Activated naive CD8-positive, alpha-beta T cell treated with anti-CD3 and anti-CD28 coated beads, Interleukin-2, amount 10 ng/mL, durations not matched to agents 7 days and 5 days (primary cell): ENCODE measurements at places on chromosomes 12 and 14. TPM values are rescaled to one million over a fixed set of nuclear protein-coding genes. Genes with fewer than 3 reads are reported as not detected.

DNA sequence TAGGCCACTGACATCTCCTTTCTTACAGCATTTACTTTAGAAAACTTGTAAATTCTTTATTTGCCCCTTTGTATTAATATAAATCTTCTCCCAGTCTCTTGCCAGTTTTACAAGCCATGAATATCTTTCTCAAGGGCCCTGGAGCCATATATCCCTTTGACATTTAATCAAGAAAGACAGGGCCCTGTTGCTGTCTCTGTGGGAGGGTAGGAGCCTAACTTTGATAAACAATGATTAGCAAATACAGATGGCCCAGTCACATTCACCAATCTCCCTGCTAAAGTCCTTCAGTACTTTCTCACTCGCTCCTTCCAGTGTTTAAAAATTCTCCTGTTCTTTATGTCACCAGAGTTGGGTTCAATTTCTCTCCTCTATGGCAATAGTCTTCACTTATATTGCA, 479.8 kb upstream of the USP15 start:
- no peak for DNase-seq

GRCh38 chr12:103642240-103642864, 55.3 kb downstream of the STAB2 start:
- DNase-seq, result no peak

DNA sequence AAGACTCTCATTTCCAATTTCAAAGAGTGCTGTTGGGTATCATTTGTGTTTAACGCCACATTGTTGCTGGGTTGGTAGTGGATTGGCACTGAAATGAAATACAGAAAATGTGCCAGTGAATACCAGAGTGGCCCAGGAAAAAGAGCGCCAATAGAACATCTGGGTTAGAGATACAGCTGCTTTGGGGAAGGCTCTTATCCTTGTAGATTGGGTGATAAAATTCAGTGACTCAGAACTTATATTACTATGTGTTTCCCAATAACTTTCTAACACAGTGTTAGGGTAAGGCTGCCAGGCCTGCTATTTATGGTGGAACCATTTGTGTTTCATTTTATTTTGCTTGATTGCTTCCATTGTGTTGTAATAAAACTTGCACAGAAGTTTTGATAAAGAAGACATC, 168.2 kb upstream of the SSTR1 start:
- DNase-seq, result no peak

DNA sequence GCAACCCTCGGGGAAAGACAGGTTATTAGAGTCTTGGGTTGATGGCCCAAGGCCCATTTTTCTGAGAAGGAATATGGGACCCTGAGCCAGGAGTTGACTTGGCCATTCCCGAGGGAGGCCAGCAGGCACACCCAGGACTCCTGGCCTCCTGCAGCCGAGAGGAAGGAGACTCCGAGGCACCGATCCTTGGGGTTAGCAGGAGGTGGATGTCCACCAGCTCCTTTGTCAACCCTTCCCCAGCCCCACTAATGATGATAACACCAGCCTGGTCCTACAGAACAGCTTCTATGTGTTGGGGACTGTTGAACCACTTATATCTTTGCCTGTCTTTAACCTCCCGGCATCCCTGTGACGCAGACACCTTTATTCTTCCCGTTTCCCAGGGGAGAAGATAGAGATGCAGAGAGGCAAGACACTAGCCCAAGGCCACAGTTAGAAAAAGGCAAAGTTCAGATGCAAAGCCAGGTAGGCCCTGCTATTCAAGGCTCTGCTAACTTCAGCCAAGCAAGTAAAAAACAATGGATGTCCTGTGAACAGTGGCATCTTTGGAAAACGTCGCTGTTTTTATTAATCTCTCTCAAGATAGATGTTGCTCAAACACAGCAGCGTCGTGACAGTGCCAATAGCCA, 767.3 kb upstream of the TBX3 start:
- no peak for DNase-seq

- DNase-seq, result no peak
Measured at GRCh38 chr14:64806202-64806861, 73.4 kb downstream of the SPTB start.

GRCh38 chr12:119374635-119375034, 40.1 kb downstream of the CCDC60 start:
- no peak for DNase-seq

DNA sequence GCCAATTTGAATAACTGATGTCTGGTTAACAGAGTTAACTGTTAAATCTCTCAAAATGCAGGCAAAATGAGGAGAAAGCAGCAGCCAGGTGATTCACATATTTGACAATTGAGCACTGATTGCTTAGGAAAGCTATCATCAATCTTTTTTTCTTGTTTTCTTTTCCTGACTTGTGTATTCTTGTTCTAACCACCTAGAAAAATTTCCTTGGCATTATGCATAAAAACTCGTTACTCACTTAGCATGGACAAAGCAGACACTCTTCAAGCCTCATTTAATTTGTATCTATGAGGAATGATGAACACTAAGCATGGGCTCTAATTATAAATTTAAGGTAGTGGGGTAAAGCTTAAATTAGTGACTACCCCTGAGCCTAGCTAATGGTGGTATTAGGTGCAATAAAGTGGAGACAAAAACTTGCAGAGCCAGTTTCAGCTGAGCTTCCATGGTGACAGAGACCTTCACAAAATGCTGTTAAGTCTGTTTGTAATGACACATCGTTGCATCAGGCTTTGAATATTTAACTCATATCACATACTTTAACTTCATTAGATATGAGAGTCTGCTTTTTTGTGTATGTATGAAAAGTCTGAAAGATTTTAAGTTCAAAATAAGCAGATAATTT, 52.0 kb downstream of the RASSF9 start:
- no peak for DNase-seq

- DNase-seq, result no peak
Measured at GRCh38 chr12:108234158-108234557, 105.0 kb downstream of the CMKLR1 start.

GRCh38 chr12:13428538-13429265, 232.2 kb downstream of the EMP1 start:
- DNase-seq, result no peak

DNA sequence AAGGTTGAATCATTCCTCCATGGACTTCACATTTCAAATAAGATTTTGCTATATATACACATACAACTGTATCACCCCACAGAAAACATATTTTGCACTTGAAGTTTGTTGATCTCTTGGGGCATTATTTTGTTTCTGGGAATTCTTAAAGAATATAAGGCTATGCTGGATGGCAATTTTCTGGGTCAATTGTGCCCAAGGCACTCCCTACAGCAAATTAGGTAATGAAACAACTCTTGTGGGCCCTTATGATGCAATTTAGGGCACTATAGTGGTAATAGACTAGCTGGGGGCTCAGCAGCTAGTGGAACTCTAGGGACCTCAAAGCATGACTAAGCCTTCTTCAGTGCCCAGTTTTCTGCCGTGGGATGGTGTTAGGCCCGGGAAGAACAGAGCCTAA, 444.4 kb downstream of the NRXN3 start:
- DNase-seq, result no peak

- no peak for DNase-seq
Measured at GRCh38 chr14:32623300-32624093, 294.4 kb downstream of the AKAP6 start.

GRCh38 chr12:52132754-52133161, 53.3 kb downstream of the SMIM41 start:
- DNase-seq, result no peak

DNA sequence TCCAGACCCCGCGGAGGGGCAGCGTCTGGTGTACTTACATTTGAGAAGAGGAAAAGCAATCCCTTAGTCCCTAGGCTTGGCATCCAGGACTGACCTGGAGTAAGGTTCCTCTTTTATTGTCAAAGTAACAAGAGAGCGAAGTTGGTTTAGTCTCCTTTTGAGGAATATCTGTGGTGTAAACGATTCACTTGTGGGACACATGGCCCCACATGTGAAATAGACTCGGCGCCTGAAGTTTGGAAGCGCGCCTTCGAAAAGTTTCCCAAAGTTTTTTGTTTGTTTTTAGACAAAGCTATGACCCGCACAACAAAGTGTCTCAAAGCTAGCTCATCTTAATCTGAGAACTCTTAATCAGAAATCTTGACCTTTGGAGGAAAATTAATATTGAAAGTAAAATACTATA, 744 bp downstream of the STYX start:
- no peak for DNase-seq

DNA sequence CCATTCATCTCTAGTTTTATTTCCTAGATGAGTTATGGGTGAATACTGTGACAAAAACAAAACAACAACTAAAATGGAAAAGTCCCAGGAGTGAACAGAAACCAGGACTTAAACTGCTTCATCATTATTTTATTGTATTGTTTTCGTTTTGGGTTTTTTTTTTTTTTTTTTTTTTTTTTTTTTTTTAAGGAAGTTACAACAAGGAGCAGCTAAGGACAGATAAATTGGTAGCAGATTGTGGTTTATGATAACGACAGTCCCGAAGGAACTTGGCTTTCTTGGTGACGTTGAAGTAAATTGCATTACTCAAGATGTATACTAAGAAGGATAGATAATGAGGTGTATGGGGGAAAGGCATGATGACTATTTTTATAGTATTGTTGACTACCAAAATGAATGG, 866.3 kb downstream of the NRXN3 start:
- no peak for DNase-seq

DNA sequence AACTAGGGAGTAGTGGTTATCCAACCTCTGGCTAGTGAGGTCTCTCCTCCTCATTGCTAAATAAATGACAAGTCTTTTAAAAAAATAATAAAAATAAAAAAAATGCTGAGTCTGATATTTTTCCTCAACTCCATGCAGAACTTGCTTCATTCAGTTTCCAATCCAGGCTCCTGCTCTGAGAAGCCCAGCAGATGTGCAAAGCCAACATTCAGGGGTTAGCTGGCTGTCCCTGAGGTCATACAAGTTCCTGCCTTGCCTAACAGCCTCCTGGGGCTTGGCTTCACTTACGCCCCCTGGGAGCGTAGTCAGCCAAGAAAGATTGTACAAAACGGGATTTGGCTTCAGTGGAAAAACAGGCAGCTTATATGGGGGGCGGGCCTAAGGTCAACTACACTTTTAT, 23.3 kb downstream of the RTRAF start:
- DNase-seq, result no peak

- no peak for DNase-seq
Measured at GRCh38 chr14:102258136-102258535, 46.8 kb downstream of the MOK start.

PTPN6 gene
- total RNA-seq, result 349 TPM

TMTC2 gene
- total RNA-seq, result 4.1 TPM
